ENCODE measurements at places on chromosomes 4 and X.

GRCh38 chrX:7261672-7262332 is 113.8 kb upstream of the PUDP start:
- DNase-seq, result peak; percentile 45

- peak; percentile 63 for DNase-seq
These were observed 189.1 kb upstream of the C1QTNF7 start for GRCh38 chr4:15238720-15239119.

GRCh38 chrX:136191171-136191570 is 43.8 kb downstream of the FHL1 start:
- no peak for DNase-seq

DNA sequence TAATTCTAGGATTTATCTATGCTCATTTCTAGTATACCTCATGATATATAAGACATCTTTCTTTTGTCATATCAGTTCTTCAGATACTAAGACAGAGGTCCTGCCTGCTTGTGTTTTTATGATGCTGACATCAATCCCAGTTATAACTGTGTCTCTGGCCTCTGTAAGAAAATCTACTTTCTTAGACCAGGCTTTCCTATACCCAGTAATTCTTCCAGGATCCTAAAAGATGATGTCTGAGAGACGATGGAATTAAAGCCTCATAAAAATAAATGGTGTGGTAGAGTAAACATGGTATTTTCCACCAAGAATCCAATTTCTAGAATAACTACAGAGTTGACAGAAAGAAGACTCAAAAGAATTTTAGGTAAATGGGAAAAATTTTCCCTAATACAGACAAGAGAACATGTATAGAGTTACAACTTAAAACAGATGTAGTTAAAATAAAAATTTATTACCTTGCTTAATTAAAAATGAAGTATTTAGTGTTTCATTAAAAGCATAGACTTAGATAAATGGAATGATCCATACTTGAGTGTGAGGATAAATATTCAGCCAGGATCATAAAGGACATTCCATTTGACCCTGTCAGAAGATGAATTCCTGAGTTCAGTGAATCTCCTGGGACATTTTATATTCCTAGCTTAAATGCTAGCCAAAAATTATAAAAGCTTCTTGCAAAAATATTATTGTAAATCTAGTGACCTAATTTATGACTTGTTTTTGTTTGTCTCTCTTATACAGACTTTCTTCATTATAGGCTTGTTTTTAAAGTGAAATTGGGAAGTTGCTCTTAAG is 137.4 kb downstream of the PDLIM5 start:
- no peak for DNase-seq

DNA sequence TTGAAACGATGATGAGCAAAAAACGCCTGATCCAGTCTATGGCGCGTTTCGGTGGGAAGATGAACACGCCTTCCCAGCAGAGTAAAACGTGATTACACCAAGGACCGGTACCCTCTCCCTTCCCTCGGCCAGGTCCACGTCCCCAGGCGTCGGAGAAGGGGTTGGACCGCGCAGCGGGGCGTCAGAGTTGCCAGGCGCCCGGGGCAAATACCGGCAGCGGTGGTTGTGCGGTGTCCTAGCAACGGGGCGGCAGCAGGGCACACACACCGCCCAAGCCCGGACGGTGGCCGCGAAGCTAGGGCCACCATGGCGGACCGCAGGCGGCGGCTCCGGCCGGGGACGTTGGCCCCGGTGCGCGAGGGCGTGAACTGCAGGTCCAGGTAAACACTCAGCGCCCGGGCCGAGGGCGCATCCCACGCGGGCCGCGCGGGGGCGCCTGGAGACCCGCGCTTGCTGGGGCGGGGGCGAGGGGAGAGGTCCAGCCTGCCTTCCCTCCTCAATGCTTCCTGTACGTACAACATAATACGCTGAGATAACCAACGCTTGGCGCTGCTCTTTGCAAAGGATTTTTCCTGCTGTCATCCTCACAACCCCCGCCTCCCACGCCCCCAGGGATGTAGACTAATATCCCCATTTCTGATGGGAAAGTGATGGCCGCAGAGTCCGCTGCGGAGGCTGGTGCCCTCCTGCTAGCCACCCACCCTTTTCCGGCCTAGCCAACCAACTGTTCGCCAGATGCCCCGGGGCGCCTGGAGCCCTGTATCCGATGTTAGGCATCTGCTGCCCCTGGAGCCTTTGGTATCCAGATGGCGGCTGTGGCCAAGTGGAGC is at the start of gene FAM47E:
TSS of gene FAM47E (plus strand) at position 281 of the 830 bp plus-strand sequence. CDS start at position 307, 26 bp downstream.
- peak; percentile 49 for DNase-seq

GRCh38 chr4:141638230-141638629 is 1.8 kb downstream of the IL15 start:
- DNase-seq, result no peak

DNA sequence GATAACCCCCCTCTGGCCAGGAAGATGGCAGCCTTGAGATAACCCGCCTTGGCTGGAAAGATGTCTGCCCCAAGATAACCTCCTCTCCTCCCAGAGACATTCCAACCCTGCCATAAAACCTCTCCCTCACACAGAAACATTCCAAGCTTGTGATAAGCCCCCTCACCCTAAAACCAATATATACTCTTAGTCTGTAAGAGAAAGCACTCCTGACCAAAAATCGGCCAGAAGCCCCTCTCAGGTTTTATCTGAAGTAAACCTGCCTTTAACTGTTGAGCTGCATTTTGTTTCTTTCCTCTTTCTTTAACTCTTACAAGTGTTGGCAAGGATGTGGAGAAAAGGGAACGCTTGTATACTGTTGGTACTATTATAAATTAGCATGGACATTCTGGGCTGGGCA is 8.5 kb downstream of the ERCC6L start:
- DNase-seq, result no peak

DNA sequence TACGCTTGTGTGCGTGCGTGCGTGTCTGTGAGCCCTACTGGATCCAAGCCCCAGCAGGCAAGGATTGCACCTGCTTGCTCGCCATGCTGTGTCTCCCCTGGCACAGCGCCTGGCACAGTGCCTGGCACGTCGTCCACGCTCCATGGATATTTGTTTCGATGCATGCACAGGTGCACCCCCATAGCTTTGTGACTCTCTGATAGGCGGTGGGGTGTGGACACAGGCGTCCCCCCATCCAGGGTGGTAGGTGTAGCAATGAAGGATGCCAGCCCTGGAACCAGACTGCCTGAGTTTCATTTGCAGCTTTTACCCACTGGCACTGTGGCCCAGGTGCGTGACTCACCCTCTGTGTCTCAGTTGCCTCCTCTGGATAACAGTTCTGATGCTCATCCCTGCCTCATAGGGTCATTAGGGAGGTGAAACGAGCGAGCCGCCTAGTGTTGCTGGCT is 20.2 kb downstream of the PIGG start:
- DNase-seq, result no peak

DNA sequence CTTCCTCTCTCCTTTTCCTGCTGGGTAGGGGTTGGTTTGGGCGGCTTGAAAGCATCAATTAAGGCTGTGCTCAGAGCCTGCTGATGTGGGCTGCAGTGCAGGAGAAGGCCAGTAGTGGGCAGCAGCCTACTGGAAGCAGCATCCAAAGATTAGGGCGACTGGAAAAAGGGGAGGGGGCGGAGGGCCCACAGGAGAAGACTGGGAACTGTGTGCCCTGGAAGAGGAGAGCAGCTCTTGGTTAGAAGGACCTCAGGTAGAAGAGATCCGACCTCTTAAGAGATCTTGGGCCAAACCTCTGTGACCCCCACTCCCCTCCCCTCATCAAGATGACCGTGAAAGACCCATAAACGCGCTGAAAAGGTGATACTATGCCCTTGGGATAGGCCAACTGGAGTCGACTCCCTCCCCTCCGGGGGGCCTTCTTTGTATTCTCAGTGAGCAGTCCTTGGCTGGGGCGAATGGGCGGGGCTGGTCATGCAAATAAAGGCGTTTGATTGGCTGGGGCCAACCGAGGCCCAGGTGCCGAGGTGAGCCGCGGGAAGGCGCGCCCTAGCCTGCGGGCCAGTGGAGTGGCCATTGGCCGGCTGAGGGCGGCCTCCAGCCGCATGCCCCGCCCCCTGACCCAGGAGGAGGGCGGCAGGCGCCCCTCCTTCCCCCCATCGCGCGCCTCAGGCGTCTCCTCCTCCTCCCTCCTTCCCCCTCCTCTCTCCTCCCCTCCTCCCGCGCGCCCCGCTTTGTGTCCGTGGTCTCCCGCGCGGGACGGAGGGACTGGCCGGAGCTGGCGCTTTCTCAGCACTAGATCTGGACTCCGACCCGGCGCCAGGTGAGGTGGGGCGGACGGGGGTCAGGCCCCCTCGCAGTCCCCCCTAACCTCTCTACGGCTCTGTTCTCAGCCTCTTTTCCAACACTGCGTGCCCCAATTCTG is 10.1 kb downstream of the DLG3 start:
- DNase-seq, result peak; percentile 9

GRCh38 chr4:151694961-151695720 is 65.7 kb downstream of the GATB start:
- no peak for DNase-seq

GRCh38 chr4:169236873-169237626 is 33.7 kb downstream of the SH3RF1 start:
- DNase-seq, result no peak

DNA sequence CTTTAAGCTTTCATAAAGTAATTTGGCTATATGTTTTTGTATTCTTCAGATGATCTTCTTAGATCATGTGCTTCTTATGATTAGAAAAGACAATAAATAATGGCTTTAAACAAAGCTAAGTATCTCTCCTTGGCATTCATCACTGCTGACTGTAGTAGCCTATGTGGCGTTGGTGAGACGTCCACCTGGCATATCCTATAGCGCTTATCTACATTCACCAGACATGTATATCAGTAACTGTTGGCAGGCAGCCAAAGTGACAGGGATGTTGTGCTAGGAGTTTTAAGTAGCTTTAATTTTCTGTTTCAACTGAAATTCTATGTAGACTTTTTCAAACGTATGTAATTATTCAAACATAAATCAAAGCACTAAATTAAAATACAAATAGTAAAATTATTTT is 276.4 kb downstream of the IL15 start:
- DNase-seq, result no peak

- DNase-seq, result no peak
These were observed 9.9 kb upstream of the TMSB15C start for GRCh38 chrX:104085919-104086318.

GRCh38 chrX:16771483-16772398 is 14.5 kb upstream of the TXLNG start:
- DNase-seq, result peak; percentile 1

DNA sequence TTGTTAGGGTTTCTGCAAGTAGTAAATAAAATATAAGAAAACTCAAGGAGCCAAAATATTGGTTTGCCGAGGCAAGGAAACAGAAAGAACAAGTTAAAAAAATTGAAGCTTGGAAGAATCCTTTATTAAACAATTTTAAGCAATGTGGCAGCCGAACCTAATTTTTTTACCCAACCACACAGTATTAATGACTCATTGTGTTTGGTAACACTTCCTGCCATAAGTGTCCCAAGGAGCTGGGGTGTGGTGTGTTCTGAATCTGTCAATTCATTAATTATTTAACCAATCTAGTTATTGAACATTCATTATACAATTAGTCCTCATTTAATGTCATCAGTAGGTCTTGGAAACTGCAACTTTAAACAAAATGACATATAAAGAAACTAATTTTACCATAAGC is 19.3 kb upstream of the CPE start:
- DNase-seq, result peak; percentile 62

DNA sequence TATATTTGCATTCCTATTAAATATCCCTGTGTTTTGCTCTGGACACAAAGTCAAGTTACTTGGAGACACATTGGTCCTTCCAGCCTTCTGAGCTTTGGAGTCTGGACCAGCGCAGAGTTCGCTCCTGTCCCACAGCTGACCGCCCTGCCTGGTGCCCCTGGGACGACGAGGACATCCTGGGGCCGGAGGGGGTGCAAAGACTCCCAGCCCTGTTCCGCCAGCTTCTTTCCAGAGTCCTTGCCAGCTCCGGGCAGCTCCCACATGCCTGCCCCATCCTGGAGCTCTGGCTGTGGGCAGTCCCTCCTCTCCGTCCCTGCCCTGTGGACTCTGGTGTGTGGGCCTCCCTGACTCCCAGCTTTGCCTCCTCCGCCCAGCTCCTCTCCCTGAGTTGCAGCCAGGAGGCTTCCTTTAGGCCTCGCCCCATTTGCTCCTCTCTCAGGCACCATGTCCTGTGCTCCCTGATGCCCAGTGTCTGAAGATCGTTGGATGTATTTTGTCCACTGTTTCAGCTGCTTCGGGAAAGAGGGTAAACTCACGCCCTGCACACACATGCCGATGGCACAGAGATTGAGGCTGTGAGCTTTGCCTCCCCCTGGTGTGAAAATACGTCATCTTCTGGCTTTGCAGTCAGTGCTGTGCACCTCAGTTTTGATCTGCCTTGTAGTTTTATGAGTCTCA is 4.9 kb upstream of the PCGF3 start:
- no peak for DNase-seq

- peak; percentile 42 for DNase-seq
These were observed 116.3 kb upstream of the TMEM150C start for GRCh38 chr4:82678051-82678450.

GRCh38 chr4:143353797-143354196 is 17.1 kb downstream of the GAB1 start:
- no peak for DNase-seq

DNA sequence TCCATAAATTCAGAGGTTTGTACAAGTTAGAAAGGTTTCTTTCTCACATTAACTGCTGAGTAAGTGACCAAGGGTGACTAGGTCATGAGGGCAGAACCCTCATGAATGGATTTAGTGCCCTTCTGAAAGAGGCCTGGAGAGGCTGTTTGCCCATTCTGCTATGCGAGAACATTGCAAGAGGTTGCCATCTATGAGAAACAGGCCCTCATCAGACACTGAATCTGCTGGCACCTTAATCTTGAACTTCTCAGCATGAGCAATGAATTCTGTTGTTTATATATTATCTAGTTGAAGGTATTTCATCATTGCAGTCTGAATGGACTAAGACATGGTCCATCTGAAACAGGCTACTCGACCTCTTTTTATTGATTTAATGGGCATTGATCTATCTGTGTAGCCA is 96.2 kb upstream of the GPRIN3 start:
- no peak for DNase-seq

GRCh38 chr4:76182463-76182862 is 31.2 kb downstream of the SCARB2 start:
- DNase-seq, result no peak

- DNase-seq, result no peak
These were observed 445.5 kb downstream of the PCDH10 start for GRCh38 chr4:133594390-133595207.

GRCh38 chr4:109359040-109359646 is 56.7 kb upstream of the COL25A1 start:
- no peak for DNase-seq

DNA sequence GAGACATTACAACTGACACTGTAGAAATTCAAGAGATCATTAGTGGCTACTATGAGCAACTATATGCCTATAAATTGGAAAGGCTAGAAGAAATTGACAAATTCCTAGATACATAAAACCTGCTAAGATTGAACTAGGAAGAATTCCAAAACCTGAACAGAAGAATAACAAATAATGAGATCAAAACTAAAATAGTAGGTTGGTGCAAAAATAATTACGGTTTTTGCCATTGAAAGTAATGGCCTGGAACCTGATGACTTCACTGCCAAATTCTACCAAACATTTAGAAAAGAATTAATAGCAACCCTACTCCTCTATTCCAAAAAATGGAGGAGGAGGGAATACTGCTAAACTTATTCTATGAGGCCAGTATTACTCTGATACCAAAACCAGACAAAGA is 824.9 kb downstream of the KLHL13 start:
- DNase-seq, result no peak
